ENCODE measurements at places on chromosomes 1 and 21.

DNA sequence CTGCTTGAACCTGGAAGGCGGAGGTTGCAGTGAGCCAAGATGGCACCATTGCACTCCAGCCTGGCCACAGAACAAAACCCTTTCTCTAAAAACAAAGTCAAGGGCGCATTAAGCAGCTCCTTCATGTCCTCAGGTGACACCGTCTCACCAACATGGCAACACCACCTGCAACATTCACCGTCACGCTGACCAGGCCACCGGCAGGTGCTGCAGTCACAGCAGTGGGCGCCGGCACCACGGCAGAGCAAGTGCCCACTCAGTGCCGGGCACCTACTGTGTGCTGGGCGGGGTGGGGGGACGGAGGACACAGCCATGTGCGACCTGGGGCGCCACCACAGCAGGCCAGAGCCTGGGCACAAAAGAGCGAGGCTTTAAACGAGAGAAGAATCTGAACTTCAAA, 12.1 kb downstream of the ATAD3B start:
- DNase-seq = no peak

DNA sequence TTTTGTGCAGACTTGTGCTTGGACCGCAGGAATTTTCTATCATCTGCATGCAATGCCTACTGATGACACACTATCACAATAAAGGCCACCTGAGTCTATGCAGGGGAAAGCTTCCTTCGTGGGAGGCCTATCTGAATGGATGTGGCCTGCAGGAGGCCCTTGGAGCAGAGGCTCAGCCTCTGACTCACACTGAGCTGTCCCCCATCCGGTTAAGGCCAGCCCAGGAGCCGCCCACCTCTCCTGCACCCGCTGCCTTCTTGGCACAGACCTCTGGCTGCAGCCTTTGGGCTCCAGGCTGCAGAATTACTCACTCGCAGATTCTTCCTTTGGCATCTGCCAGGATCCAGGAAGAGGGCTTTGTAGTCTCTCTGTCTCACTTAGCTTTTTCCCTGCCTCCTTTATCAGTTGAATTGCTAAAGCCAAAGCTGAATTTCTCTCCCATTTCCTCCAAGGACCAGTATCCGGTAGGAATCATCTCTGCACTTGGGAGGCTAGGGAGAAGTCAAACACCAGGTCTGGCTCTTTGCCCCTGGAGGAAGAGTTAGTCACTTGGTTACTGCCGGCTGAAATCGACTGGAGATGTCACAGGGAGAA, 65.1 kb upstream of the JUN start:
- no peak for DNase-seq

DNA sequence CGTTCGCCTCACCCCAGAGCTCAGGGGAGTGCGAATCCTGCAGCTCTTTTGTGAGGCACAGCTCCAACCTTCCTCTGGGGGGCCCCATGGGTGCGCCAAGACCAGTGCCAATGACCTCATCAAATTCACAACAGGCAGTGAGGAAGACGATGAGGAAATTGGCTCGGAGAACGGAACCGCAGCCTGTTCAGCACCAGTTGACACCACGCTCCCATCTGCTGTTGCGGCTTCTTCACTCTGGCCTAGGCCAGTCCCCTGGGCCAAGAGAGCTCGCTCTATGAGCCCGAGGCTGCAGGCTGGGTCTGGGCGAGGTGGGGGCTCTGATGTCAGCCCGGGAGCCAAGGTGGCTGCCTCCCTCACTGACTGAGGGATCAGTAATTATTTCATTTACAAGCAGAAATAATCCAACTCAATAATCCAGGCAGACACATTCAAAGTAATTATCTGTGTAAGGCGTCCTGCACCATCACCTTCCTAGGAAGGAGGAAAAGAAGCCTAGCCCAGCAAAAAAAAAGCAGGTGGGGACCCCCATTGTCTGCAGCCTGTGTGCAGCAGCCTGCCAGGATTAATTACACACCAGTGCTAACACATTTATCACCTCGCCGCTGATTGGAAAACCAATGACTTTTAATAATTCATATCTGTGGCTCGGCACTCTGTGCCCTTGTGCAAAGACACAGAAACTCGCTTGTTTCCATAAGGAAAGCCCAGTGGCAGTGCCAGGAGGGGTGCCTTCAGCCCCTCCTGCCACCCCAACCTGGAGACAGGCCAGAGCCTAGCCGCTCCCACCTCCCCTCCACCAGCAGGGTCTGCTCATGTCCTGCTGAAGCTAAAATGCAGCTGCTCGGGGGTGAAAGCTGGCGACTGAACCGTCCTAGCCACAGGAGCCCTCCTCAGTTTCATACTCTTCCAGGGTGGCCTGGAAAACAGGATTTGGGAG, 1.9 kb downstream of the PLEKHA6 start:
- no peak for DNase-seq

DNA sequence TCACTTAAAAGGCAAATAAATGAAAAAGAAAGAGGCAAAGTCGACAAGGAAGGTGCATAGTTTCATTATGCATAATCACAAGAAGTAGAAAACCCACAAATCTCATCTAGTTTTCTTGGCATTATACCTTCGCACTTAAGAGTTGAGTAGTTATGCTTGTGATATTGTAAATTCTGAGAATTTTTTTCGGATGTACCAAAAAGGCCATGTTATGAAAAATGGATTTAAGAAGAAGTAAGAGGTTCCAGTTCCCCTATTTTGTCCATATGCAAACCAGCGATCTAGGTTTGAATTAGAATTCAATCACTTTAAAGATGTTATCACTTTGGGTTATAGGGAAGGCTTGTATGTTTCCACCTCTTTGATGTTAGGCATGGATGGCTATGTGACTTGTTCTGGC, 7.9 kb upstream of the ERICH3 start:
- no peak for DNase-seq

DNA sequence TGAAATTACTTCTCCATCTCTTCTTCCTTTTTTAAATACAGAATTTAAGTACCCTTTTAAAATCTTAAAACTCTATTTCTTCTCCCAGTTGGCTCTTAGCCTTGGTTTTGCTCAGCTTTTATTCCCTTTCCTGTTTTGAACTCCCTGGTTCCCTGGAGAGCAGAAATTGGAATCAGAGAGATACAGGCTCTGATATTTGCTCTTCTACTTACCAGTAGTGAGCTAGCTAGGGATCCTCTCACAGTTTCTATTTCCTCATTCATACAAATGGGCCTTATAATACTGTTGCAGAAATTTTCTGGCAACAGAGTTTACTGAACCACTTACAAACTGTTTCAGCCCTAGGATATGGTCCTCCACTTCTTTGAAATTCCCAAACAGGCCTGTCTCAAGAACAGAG, 606.3 kb downstream of the NUF2 start:
- no peak for DNase-seq

- no peak for DNase-seq
Measured at GRCh38 chr1:4468386-4468785, 186.0 kb upstream of the AJAP1 start.

DNA sequence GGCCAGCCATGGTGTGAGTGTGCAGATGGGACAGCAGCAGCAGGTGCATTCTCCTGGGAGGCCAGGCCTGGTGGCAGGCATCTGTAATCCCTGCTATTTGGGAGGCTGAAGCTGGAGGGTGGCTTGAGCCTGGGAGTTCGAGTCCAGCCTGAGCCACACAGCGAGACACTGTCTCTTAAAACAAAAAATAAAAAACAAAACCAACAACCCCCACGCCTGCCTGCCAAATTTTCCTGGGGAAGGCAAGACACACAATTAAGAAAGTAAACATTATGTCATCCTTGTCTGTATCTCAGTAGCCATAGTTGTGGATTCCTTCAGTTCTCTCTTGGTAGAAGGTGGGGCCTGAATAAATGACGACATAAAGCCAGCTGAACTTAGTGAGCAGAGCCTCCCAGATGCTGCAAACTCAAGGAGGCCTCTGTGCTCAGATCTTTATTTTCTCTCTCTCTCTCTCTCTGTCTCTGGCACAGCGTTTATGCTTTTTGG, 57.6 kb upstream of the CD34 start:
- no peak for DNase-seq

GRCh38 chr1:167630568-167631385, 745 bp downstream of the RCSD1 start:
- no peak for DNase-seq

- DNase-seq = no peak
Measured at GRCh38 chr1:151620286-151620685, 8.4 kb downstream of the SNX27 start.
